ENCODE measurements at places on chromosomes 11 and 22.
A peak's percentile ranks its signal among the peaks of the same experiment; 100 is the strongest.

GRCh38 chr11:10392095-10393079, 62.7 kb upstream of the AMPD3 start:
- no peaks in the 10 kb centered on the region for H3K36me3 ChIP-seq
- no peak for DNase-seq
- peaks cover 19% of the 10 kb centered on the region for H3K4me1 ChIP-seq
- H3K4me3 ChIP-seq: no peak overlapping the region

DNA sequence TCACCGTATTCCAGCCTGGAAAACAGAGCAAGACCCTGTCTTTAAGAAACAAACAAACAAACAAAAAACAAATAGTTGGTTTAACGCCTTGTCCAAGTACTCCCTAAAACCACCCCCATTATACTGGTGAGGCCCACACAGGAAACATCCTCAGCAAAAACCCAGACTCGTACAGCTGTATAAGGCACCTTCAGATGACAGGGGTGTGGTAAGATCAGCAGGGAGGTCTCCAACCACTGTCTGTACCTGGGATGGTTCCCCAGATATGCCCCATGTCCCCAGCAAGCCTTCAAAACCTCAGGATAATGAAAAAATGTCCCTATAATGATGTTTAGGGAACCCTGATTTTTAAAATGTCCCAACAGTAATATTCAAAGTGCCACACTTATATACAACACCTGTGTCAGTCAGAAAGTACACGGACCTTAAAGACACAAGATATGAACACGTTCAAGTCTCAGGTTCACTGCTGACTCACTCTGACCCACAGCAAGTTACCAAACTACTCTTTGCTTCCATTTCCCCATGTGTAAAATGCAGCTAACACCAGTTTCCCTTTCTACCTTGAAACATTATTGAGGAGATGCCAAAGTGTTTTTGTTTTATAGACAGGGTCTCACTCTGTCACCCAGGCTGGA, 9.3 kb downstream of the SF3A1 start:
- H3K36me3 ChIP-seq: peaks cover 65% of the 10 kb centered on the region
- H3K27ac ChIP-seq: no peak overlapping the region
- H3K27me3 ChIP-seq: no peaks in the 10 kb centered on the region
- no peak for DNase-seq
- no peak overlapping the region for H3K4me3 ChIP-seq

DNA sequence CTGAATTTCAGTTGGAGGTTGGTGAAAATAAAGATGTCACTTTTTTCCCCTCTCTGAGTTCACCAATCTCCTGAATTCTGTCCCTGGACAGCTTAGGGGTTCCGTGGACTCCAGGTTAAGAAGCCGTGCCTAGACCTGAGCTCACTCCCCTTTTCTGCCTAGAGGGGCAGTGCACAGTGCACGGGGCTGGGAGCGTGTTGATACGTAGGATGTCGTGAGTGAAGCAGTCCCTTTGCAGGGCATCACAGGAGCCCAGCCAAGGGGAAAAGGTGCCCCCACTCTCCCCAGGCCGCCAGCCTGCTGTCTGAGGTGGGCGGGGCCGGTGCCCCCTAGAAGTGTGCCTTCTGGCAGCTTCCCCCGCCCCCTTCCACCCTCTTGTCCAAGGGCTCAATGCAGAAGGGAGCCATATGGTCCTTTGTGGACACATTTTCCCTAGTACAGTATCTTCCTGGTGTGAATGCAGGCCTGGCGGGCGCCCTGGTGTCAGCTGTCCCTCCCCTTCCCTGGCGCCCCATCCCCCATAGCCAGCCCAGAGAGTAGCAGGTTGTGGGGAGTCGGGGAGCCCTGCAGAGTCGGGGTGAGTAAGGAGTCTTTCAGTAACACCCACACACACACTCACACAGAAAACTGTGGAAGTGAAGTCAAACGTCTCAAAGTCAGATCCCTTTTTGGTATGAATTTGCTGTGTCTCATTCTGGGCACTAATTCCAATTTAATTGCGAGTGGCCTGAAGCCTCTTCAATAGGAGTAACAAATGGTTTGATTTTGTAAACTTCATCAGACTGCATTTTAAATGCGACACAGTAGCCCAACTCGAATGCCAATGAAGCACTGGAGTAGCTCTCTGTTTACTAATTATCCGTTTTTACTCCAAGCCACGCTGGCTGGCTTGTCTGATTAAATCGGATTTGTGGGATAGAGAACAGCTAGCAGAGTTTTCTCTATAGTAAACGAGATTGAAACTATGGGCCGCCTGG, 67.5 kb upstream of the NNMT start:
- no peaks in the 10 kb centered on the region for H3K27me3 ChIP-seq
- H3K4me1 ChIP-seq: peaks cover 11% of the 10 kb centered on the region
- no peak overlapping the region for H3K4me3 ChIP-seq
- H3K27ac ChIP-seq: no peak overlapping the region
- peaks cover 4% of the 10 kb centered on the region for H3K36me3 ChIP-seq

DNA sequence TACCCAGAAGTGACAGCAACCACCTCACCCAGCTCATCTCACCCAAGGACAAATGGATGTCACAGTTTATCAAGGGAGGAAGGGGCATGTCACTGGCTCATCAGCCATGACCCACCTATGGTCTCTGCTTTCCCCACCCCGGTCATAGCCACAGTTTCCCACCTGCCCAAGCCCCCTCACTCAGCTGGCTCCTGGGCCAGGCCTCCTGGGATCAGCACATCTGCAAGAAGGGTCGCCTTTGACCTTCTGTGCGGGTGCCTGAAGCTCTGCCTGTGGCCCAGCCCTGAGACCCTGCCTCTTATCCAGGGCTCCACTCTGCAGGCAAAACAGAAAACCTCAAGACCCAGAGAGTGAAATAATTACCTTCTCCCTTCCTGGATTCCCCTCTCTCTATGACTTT, 236.4 kb downstream of the BUD13 start:
- no peak overlapping the region for H3K27ac ChIP-seq
- DNase-seq: no peak
- no peaks in the 10 kb centered on the region for H3K27me3 ChIP-seq
- no peak overlapping the region for H3K4me3 ChIP-seq

DNA sequence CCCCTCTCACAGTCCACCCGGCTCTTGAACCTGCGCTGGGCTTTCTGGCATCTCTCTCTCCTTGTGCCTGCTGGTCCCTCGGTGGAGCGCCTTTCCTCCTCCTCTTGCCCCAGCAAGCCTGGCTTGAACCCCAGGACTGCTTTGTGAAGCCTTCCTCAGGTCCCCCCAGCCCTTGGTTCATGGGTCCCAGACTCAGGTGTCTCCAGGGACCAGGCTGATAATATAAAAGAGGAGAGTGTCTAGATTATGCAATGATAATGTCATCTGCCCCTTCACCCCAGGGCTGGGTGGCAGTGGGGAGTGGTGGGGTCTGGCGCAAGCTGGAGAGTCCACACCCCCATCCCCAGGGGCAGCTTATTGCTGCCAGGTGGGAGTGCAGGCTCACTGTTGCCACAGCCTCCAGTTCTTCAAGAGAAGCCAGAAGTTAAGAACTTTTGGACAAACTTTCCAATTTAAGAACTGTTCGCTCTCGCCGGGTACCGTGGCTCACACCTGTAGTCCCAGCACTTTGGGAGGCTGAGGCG, 36.6 kb upstream of the PARVG start:
- H3K27ac ChIP-seq: no peak overlapping the region
- peaks cover 12% of the 10 kb centered on the region for H3K4me1 ChIP-seq
- H3K36me3 ChIP-seq: no peaks in the 10 kb centered on the region
- no peak overlapping the region for H3K4me3 ChIP-seq
- H3K27me3 ChIP-seq: no peaks in the 10 kb centered on the region

DNA sequence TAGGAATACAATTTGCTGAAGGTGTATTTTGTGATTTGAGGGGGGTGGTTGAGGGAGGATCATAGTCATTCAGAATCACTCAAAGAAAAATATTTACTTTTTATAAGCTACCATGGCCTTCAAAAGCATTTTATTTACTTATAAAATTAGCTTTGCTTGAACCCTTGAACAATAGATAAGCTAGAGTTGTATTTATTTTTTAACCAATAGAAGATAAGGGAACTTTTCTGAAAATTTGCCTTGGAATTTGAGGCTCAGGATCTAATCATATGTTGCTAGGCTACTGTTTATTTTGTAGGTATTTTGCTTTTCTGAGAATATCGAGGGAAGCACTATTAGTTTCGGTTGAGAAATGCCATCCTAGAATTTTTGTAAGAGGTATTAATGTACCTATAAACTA, 82.1 kb downstream of the EMSY start:
- no peak overlapping the region for H3K27ac ChIP-seq
- peaks cover 6% of the 10 kb centered on the region for H3K4me1 ChIP-seq
- no peak for DNase-seq
- no peak overlapping the region for H3K4me3 ChIP-seq

- no peak overlapping the region for H3K27ac ChIP-seq
- no peaks in the 10 kb centered on the region for H3K27me3 ChIP-seq
- no peaks in the 10 kb centered on the region for H3K4me1 ChIP-seq
- DNase-seq: no peak
- H3K36me3 ChIP-seq: no peaks in the 10 kb centered on the region
These were observed 53.5 kb upstream of the CADM1 start for GRCh38 chr11:115557681-115558080.

DNA sequence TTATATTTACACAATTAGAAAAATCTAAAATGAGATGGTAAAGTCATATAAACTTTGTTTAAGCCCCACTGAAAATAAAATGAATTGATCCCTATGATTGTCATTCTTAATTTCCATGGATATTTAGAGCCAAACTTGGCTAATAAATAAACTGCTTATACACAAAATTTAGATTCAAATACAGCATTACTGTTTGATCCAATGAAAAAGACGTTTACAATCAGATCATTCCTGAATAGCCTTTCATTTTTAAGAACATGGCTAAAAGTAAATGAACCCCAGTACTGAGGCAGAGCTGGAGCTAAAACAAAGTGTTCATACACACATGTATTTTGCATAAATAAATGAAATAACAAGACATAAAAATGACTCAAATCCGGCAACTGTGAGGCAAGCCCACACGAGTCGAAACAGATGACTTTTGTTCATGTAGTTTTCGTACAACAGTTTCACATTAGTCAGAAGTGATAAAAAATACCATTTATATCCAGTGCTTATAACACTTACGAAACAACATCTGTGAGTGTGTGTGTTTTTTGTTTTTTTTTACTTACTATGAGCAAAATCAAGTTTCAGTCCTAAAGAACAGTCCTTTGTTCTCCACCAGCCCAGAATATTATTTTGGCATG, 386.5 kb downstream of the SOX6 start:
- H3K27ac ChIP-seq: peak overlapping the region; percentile 52
- no peak overlapping the region for H3K4me3 ChIP-seq
- H3K36me3 ChIP-seq: no peaks in the 10 kb centered on the region
- no peaks in the 10 kb centered on the region for H3K27me3 ChIP-seq

DNA sequence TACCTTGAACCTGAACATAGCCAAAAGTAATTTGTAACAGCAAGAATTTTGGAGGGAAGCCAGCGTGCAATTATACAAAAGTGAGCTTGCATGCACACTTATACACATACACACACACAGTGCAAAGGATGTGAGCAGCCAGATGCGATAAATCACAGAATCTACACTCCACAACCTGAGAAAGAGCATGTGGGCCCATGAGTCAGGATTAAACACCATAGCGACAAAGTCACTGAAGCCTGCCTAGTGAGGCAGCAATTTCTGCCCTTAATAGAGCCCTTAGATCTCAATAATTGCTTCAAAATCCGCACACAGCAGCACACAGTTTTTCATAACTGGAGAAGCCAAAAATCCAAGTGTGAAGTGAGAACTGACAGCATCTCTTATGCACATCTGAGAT, 42.6 kb upstream of the TEAD1 start:
- H3K36me3 ChIP-seq: no peaks in the 10 kb centered on the region
- no peak for DNase-seq
- H3K4me1 ChIP-seq: no peaks in the 10 kb centered on the region

DNA sequence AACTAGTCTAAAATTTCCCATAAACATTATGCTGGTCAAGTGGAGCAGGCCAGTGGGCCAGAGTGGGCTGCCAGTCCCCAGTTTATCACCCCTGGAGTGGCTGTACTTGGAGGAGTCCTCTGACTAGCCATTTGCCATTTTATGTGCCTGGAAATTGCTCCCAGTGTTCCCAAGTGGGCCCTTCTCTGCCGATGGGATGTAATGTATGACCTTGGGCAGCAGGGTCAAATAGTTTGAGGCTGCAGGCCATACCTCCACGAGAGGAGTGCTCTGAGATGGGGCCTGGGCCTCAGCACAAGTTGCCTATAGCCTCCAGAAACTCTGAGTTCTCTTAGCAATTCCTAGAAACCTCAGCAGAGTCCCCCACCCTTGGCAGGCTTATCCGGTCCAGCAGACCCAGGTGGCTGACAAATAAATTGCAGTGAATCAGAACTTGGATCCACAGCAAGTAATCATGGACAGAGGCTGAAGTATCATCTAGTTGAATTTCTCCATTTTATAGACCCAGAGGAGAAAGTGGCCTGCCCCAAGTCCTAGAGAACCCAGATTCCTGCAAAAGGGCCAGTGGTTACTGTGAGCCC, 17.8 kb upstream of the PATZ1 start:
- H3K27me3 ChIP-seq: no peaks in the 10 kb centered on the region
- no peak for DNase-seq
- no peaks in the 10 kb centered on the region for H3K36me3 ChIP-seq
- H3K4me1 ChIP-seq: no peaks in the 10 kb centered on the region
- no peak overlapping the region for H3K4me3 ChIP-seq

DNA sequence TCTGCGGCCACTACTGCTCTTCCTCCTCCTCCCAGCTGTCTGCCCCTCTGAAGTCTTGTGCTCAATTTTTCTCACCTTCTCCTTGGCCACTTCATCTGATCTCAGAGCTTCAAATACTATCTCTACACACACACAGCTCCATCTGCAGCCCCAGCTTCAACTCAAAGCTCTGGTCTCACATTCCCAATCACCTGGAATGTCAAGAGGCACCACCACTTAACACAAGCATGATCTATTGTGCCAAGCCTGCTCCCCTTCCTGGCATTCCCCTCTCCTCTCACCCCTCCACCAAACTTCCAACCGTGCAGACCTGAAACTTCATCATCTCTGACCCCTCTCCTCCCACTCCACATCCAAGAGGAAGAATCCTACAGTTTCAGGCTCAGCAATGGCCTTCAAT, 17.5 kb downstream of the NRXN2 start:
- no peaks in the 10 kb centered on the region for H3K27me3 ChIP-seq
- H3K27ac ChIP-seq: no peak overlapping the region
- peaks cover 12% of the 10 kb centered on the region for H3K4me1 ChIP-seq
- no peaks in the 10 kb centered on the region for H3K36me3 ChIP-seq

- no peak overlapping the region for H3K4me3 ChIP-seq
- H3K27ac ChIP-seq: no peak overlapping the region
- no peak for DNase-seq
- no peaks in the 10 kb centered on the region for H3K4me1 ChIP-seq
- no peaks in the 10 kb centered on the region for H3K27me3 ChIP-seq
These were observed 1497.2 kb upstream of the RAG2 start for GRCh38 chr11:38095268-38095667.

- H3K36me3 ChIP-seq: no peaks in the 10 kb centered on the region
- no peaks in the 10 kb centered on the region for H3K27me3 ChIP-seq
- no peak for DNase-seq
- no peak overlapping the region for H3K27ac ChIP-seq
- no peaks in the 10 kb centered on the region for H3K4me1 ChIP-seq
- H3K4me3 ChIP-seq: no peak overlapping the region
These were observed 26.9 kb upstream of the TENM4 start for GRCh38 chr11:79467761-79468160.

- H3K36me3 ChIP-seq: no peaks in the 10 kb centered on the region
- H3K4me3 ChIP-seq: no peak overlapping the region
- H3K4me1 ChIP-seq: peaks cover 2% of the 10 kb centered on the region
- no peak for DNase-seq
- H3K27me3 ChIP-seq: no peaks in the 10 kb centered on the region
These were observed 257.7 kb upstream of the PLET1 start for GRCh38 chr11:112518371-112518770.
